ENCODE measurements at places on chromosomes 13 and 19.

DNA sequence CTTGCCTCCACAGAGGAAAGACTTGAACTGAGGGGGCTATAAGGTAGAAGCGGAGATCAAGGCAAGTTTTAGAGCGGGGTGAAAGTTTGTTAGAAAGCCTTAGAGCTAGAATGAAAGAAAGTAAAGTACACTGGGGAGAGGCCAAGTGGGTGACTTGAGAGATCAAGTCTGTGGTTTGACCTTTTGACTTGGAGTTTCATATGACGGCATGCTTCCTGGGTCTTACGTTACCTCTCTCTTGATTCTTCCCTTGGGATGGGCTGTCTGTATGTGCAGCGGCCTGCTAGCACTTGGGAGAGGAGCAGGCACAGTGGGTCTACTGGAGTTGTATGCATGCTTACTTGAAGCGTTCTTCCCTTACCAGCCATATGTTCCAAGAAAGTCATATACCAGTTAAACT is 1768.5 kb downstream of the PCDH9 start:
- DNase-seq, result no peak

GRCh38 chr13:51805925-51806324 is 2.0 kb upstream of the DHRS12 start:
- no peak for DNase-seq

DNA sequence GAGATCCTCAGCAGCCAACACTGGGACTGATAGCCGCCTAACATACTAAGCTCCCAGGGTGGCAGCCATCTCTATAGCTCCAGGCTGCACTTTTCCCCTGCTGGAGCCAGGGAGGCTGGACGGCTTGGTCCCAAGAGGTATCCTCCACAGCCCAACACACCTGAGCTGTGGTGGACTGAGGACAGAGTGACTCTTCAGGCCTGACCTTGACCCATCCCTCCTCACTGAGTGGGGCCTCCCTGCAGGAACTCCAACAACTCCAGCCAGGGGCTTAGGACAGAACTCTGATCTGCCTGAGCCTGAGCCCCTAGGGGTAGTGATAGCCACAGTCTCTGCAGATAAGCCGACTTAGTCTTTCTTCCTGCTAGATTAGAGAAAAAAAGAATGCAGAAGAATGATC is 958.1 kb upstream of the PRR20A start:
- no peak for DNase-seq

- DNase-seq, result no peak
Measured at GRCh38 chr19:688214-688613, 7.0 kb downstream of the PRSS57 start.

DNA sequence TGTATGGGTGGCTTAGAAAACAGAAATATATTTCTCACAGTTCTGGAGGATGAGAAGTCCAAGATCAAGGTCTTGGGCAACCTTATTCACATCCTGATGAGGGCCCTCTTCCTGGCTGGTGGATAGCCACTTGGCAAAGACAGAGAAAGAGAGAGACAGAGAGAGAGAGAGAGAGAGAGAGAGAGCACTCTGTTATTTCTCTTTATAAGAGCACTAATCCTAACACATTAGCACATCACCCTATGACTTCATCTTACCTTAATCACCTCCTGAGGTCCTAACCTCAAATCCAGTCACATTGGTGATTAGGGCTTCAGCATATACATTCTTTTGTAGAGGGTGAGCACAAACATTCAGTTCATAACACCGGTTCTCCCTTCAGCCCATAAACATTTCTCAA is 430.3 kb downstream of the EFNB2 start:
- no peak for DNase-seq

- no peak for DNase-seq
Measured at GRCh38 chr19:47613165-47614020, 4.5 kb downstream of the BICRA start.

GRCh38 chr19:7674010-7675005 is 2.6 kb upstream of the MCEMP1 start:
- no peak for DNase-seq

DNA sequence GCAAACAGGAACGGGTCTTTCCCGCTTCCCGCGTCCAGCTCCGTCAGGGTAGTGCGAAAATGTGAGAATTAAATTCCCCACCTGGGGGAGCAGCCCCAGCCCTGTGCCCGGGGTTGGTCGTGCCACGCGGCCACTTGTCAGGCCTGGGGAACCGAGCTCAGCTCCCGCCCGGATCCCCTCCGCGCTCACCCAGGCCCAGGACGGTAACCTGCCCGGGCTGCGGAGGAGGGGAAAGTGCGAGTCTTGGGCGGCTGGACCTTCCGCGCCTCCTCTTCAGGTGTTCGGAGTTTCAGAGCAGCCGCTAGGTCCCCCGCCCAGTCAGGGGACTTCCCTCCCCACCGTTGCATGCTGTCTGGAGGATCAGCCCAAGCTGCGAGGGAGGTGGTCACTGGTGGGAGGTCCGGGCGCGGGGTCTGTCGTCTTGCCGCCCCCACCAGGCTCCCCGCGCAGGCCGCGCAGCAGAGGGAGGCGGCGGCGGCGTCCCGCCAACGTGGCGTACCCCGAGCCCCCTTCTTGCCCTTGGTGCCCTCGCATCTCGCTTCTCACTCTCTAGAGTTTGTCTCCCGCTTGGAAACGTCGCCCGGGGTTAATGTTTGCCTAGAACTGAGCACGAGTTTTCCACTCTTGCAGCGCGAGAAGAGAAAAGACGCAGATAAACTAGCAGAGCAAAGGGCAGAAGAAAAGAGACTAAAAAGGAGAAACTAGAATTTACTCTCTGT is 8.1 kb downstream of the URAD start:
- DNase-seq, result no peak
